Cerebellar nuclear complex (tissue), 1 donor: ENCODE measurements at places on chromosomes 5 and 9.

DNA sequence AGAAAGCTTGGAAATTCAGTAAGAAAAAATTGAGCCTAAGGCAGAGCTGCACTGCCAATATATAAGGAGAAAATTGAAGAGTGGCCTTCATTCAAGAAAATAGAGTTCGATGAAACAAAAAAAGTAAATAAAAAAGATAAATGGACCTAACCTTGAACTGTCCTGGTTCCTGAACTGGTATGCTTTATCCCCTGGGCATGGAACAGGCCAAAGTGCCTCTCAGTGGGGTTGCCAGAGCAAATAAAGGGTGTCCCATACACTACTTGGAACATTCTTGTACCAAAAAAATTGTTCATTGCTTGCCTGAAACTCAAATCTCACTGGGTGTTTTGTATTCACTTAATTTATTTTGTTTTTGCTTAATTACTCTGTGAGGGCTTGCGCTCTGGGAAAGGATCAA is 42.2 kb upstream of the TUT7 start:
- DNase-seq = no peak

DNA sequence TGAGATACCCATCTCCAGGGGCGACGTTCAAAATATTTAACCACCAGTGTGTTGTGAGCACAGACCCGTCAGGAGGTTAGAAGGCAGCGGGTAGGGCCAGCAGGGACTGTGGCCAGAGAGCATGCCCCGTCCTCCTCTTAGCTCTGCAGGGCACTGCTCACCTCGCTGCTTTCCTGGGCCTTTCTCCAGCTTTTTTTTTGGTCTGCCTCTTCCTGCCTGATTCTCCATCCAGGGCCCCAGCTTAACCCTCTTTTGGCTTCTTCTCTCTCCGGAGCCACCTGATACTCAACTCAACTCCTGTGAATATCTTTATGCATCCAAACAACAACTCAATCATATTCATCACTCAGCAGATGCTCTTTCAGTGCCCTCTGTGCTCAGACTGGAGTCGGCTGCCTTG is 44.0 kb downstream of the TMOD1 start:
- peak; percentile 21 for DNase-seq

GRCh38 chr5:137466889-137467288 is 32.2 kb downstream of the SPOCK1 start:
- no peak for DNase-seq

DNA sequence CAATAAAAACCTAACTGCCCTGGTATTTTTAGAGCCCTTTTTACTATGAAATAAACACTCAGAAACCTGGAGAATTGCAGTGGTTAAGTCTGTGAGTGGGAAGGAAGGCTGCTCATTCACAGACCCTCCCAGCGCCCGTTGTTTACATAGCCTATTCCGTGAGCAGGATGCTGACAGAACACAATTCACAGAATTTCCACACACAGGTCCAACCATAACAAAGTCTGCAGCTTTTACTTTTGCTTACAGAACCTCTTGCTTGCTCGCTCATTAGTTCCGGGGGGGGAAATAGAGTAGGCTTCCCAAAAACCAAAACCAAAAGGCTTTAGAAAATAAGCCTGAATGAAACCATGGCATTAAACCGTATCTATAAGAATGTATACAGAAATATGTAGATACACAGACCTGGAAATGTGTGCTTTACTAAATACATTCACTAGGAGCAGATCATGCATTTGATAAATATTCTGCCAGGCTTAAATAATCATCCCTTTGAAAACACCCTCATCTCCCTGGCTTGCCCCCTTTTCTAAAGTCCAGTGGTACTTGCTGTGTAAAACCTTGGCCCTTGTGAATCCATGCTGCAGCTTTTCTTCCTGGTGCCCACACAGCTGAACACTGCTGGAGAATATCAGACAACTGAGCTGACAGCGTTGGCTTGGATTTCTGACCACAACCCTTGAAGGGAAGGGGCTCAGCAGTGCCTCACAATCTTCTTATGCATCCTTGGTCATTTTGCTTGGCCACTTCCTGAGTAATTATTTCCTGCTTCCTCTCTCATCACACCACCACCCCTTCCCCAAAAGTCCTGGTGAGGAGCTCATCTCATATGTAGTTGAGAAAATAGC is 128.0 kb downstream of the FANCC start:
- DNase-seq = no peak

GRCh38 chr5:107302441-107302840 is 368.3 kb downstream of the EFNA5 start:
- DNase-seq = no peak
